NCI-H1930 (cell line): ENCODE measurements at places on chromosomes 5 and 9.

DNA sequence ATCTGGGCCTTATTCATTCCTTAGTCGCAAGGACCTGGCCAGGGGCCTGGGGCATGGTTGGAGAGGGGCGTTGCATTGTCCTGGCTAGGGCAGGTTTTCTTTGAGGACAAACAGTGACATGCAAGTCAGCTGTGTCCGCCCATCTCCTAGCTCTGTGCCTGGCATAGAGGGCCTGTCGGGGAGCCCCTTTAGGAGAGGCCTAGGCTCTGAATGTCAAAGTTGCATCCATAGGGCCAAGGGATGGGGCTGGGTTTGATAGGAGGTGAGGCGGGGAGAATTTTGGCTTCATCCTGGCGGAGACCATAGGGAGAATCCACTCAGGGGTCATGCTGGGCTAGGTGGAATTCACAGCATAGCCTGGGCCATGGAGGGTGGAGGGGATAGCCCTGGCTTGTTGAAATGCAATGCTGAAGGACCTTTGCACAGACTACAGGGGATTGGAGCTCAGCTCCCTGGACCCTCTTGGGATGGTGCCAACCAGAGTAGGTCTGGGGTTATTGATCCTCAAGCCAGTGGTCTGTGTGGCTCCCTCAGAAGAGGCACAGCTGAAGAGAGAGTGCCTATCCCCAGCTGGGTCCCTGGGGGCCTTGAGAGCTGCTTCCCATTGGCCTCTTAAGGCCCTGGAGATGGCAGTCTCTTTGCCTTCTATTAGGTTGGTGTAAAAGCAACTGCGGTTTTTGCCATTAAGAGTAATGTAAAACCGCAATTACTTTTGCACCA is 104.0 kb downstream of the RGS3 start:
- no peak for DNase-seq

GRCh38 chr9:135858491-135859185 is 48.7 kb downstream of the CAMSAP1 start:
- no peak for DNase-seq

DNA sequence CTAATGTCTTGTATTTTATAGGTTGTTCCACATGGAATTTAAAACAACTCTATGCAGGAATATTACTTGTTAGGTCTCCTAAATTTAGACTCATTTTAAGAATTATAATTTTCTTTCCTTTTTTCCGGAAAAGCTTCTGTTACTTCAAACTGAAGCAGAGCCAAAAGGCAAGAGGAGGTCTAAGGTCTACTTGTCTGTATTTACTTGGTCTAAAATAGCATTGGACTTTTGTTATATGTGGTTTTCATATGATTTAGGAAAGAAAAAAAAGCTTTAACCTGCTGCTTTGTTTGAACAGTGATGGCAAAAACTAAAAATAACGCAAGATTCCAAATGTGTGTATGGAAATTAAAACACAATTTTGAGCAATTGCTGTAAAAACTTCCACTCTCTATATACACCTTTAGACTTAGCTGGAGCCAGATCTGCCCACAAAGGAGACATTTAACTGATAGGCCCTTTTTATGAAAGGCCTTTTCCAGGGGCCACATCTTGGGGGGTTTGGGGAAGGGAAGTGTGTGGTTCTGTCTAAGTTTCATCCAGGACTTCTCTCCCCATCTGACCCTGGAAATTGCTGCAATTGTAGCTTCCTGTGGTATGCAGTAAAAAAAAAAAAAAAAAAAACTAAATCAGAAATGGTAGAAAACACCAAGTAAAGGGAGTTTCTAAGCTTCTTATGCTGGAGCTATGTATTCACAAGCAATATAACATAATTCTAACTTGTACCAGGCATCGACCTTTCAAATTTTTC is 307.7 kb upstream of the MEF2C start:
- DNase-seq, result no peak

DNA sequence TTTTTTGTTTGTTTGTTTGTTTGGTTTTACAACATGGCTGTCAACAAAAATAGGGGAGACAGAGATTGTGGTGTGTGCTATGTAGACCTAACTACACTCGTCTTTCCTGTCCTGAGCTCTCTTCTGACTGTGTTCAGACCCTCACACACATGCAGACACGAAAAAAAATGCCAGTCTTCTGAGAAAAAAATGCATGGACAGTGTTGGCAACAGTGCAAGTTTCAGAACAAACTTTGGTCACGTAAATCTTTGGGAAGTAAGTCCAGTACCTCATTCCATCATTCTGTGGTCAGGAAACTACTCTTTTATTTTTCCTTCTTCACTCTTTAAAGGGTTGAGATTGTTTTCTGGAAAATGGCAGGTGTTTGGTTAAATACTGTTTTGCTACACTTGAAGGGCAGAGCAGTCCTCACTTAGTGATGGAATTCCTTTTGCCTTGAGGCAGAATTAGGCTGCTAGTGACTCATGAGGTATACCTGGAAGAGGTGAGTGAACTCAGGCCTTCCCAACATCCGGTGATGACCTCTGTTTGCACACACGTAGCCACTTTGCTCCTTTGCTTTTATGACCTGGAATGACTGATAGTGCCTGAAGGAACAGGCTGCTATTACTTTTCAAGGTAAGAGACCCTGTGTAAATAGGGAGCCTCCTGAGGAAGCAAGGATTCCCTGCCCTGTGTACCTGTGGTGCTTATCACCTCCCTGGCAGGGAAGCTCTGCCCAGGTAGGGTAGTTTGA is 81.6 kb upstream of the TNFAIP8 start:
- DNase-seq, result no peak

DNA sequence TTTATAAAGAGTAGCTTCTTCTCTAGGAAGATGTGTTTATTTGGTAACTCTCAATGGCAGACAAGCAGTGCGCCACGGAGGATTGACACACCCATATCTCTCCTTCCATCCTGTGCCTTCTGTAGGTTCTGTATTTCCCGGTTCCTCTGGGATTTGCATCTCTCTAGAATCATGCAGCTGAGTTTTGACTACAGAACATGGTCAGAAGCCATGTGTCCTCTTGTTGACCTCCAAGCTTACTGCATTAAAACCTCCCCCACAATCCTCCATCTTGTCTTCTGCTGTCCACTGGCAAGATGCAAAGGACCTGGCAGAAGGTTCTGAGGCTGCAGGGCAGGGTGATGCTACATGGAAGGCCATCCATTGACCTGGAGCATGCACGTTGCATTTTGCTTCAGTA is 482.0 kb downstream of the DMRT2 start:
- no peak for DNase-seq

DNA sequence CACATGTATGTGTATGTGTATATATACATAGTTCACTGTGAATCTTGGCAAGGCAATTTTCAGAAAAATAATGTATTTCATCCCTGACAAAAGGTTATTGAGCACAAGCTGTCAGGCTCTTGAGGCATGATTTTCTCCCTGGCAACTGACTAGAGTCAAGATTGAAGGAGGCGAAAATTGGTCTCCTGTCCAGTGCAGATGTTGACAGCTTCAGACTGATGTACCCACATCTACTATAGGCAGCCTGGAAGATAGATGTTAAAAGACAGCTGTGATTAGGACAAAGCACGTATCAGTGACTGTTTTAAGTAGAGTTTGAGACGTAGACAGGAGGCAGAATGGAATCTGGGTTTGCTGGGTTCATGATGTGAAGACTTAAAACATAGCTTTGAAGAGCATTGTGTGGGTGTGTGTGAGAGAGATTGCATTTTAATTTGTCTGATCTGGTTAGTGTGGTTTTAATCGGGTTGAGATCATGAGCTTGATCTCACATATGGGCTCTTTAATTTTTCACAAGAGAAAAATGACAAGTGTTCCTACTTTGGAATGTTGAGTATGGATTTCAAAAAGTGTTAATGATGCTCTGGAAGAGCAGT is 39.1 kb downstream of the CTNNA1 start:
- DNase-seq, result no peak

- DNase-seq, result no peak
These were observed 12.5 kb downstream of the ZNF354B start for GRCh38 chr5:178872302-178872701.

GRCh38 chr9:115743709-115744605 is 409.6 kb upstream of the PAPPA start:
- DNase-seq, result no peak

DNA sequence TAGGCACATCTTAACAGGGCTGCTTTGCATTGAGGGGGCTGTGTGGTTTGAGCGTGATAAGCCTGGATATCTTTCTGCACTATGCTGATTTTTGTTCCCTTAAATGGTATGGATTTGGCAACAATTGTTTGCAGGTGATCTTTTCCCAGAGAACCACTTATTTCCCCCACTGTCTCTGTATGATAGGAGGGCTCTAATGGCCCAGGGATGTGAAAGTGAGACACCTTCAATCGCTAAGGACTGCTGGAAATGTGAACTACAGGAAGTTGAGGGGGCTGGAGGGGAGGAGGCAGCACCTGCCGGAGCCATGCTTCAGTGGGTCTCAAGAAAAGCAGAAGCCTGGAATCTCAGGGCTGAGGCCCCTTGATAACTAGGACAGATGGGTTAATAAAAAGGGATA is 29.4 kb downstream of the SYK start:
- DNase-seq, result no peak

- DNase-seq, result no peak
These were observed 168.8 kb upstream of the PPP1R2B start for GRCh38 chr5:156681265-156681664.

GRCh38 chr9:84481636-84482218 is 141.2 kb upstream of the SLC28A3 start:
- DNase-seq, result no peak

- DNase-seq, result no peak
These were observed 48.9 kb downstream of the CXXC5 start for GRCh38 chr5:139696894-139697658.

GRCh38 chr5:132876020-132876759 is 2.7 kb downstream of the LEAP2 start:
- no peak for DNase-seq

- DNase-seq, result no peak
These were observed 165.9 kb downstream of the ICE1 start for GRCh38 chr5:5588386-5588785.

DNA sequence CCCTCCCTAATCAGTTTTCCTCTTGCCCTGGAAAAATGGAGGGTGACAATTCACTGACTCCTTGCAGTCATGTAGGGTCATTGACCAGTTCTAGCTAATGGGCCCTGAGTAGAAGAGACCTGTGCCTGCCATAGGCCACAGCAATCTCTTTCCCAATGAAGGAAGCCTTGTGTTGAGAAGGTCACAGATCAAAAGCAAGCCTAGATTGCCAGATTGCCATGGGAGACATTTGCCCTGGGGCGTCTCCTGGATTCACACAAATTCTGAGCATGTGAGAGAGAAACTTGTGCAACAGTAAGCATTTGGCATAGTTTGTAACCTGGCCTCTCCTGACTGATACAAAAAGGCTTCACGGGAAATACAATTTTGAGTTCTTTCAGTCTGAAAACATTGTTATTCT is 148.0 kb downstream of the NUDT12 start:
- DNase-seq, result no peak

DNA sequence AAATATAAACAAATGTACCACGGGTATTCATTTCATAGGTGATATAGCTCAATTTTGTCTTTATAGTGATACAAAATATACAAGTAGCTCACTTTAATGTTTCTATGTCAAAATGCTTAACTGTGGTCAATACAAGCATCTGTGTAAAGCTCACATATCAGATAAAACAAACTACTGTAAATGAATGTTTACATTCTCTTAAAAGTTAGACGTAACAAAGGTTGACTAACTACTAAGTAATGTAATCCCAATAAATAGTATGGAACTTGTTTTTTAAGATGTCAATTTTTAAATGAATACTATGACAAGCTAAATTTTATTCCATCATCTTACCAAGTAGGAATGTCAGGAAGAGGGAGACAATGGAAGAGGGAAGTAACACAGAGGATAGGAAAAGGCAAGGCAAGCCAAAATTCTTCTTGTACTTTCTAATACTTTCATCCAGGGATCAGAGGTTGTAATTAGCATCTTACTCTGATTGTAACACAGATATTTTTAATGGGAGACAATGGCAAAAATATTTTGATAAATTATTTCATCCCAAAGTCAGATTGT is 105.5 kb downstream of the STRBP start:
- no peak for DNase-seq

- no peak for DNase-seq
These were observed 5.8 kb downstream of the BSPRY start for GRCh38 chr9:113355040-113355596.

DNA sequence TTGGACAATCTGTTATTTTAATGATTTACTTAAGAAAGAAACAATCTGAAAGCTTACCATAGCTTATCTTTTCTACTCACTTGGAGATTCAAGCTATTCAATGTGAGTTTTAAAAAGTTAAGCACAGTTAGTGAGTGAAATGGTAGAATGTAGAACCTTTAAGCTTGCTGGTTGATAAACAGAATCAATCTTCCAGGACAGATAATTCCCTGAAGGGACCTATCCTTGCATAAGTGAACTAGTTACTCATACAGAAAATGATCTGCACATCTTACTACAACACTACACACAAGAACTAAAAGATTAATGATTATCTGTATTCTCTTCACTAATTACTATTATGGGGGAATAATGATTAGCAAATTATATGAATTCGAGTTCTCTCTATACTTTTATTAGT is 165.6 kb downstream of the PALM2AKAP2 start:
- DNase-seq, result no peak

GRCh38 chr5:178309271-178310013 is 76.8 kb upstream of the PHYKPL start:
- DNase-seq, result no peak
